ENCODE measurements at places on chromosomes 3 and 15.
A peak's percentile ranks its signal among the peaks of the same experiment; 100 is the strongest.

DNA sequence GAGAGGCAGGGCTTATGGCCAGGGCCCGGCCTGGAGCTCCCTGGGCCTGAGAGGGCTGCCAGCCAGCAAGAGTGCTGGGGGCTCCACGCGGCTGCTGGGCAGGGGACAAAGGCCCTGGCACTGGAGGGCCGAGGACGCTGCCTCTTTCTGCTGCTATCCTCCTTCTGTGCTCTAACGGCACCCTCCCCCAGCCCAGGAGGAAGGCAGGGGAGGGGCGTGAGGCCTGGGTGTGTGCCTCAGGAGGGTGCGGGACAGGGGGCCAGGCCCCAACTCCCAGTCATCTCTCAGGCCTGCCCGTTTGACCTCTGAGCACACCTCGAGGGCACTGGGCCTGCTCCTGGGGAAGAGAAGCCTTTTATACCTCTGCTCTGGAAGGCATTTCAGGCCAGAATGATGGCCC, 115.5 kb downstream of the ADCY5 start:
- no peak for DNase-seq

DNA sequence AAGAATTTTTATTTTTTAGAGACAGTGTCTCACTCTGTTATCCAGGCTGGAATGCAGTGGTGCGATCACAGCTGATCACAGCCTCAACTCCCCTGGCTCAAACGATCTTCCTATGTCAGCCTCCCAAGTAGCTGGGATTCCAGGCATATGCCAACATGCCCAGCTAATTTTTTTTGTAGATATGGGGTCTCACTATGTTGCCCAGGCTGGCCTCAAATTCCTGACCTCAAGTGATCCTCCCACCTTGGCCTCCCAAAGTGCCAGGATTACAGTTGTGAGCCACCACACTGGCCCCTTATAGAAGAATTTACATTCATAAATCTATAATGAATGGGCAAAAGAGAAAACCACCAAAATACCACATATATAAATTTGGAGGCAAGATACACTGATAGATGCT, 15.2 kb downstream of the SENP7 start:
- DNase-seq = no peak

DNA sequence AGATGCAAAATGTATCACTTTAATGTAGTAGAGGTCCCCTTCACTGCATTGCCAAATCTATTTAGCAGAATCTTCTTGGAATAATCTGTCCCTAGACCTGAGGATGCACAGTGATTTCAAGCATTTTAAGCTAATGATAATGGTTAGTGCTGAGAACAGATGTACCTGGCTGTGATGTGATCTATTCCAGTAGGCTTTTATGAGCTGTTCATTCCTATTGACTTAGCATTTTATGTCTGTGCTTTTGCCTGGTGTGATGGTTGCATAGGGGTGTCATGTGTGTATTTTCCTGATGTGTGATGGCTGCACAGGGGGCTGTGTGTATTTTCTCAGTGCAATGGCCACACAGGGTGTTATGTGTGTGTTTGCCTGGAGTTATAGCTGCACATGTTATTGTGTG, 272.9 kb downstream of the TIGIT start:
- no peak for DNase-seq

- DNase-seq = no peak
Observed at GRCh38 chr3:102132370-102132769, 283.1 kb downstream of the NFKBIZ start.

GRCh38 chr15:51355096-51355495, 13.6 kb downstream of the GLDN start:
- no peak for DNase-seq

- peak; percentile 13 for DNase-seq
Observed at GRCh38 chr15:77440378-77440999, 19.8 kb downstream of the HMG20A start.

DNA sequence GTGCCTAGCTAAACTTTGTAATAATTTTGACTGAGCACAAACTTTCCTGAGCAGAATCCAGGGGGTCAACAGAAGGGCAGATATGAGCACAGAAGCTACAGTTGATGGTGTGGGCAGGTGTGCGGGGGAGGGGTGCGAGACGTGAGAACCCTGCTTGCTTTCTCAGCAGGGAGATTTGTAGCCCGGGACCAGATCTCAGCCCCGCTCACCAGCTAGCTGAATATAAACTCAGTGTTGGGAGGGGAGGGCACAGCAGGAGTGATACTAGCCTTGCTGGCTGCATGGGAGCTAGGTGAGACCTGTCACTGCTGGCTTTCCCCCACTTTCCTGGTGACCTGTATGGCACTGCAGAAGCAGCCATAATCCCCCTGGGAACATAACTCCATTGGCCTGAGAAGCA, 83.4 kb downstream of the CLDN1 start:
- no peak for DNase-seq

- no peak for DNase-seq
Observed at GRCh38 chr3:44885618-44886017, 11.2 kb downstream of the TGM4 start.

DNA sequence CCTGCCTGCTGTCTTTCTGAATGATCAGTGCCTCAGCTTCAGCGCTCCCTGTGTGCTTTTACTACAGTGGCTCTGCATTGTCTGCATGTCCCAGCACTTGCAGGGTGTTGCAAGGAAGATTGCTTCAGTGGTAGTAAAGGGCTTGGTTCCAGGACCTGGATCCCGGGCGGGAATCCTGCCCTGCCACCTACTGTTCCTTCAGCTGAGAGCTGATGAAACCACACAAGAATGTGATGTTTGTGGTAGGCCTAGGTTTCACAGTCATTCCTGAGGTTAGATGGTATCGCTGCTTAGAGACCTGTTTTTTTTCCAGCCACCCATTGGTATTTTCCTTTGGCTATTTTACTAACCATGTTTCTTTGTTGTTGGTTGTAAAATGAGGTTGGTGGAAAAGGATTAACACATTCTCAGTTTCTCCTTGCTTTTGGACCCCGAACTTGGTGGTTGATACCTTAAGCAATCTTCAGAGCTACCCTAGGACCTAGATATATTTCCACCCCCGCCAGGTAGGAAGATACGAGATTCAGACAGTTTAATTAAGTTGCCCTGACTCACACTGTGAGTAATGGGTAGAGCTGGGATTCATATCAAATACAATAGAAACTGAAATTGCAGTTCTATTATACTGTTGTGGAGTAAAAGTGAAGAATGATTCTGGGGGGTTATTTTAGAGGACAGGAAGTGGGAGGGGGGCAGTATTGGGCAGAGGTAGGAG, 11.4 kb downstream of the GPR87 start:
- DNase-seq = peak; percentile 65

GRCh38 chr3:5485427-5485826, 297.9 kb downstream of the EDEM1 start:
- DNase-seq = no peak

- no peak for DNase-seq
Observed at GRCh38 chr3:127887321-127887720, 27.7 kb upstream of the KBTBD12 start.

GRCh38 chr15:83671603-83672002, 17.7 kb downstream of the ADAMTSL3 start:
- no peak for DNase-seq

GRCh38 chr15:39396979-39397615, 183.8 kb upstream of the THBS1 start:
- no peak for DNase-seq

GRCh38 chr3:49930922-49931321, 1.3 kb upstream of the MON1A start:
- DNase-seq = no peak

DNA sequence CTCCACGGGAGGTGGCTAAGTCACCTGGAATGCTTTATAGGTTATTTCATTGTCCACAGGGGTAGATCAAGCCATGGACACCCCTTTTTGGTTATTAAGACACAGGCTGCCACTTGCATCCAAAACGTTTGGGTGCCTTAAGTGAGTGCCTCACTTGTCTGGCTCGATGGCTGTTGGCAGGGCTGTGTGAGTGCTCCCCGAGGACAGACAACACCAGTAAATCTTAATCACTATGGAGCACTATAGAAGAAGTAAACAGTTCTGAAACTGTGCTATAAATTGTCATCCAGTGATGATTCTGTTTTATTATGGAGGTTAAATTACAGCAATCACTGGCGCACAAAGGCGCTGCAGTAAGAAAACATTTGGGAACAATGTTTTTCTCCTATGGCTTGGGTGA, 215.5 kb downstream of the CACNA2D3 start:
- DNase-seq = no peak

DNA sequence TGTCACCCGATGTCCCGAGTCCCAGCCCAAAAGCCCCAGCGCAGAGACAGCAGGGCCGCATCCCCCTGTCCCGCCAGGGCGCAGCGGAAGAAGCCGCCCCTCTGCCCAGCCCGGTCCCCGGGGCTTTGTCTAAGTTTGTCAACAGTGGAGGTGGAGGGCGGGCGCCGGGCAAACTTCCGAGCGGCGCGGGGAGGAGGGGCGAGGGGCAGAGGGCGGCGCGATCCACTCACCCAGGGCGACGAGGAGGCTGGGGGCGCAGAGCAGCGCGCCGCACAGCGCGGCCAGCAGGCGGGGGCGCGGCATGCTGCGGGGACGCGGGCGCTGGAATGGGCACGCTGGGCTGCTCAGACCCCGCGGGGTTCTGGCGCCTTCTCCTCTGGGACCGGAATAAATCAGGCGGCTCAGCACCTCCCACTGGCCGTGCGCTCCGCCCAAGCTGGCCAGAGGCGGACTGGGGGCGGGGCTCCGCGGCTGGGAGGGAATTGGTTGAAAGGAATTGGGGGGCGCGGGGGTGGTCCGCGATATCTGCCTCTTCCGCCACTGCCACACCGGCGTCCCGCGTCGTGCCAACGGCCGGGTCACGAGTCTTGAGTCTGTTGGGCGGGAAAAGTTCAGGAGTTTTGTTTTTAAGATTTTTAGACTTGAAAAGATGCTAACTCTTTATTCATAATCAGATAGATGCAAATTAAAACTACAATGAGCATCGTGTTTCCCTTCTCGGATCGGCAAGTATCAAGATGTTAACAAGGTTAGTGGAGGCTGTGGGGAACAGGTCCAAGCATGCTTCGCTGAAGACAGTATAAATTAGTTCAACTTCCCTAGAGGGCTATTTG, at the start of gene MFGE8:
Gene MFGE8, minus strand, starts transcription at position 363 of the 833 bp plus-strand sequence. Its CDS starts 60 bp downstream, at position 303.
- DNase-seq = peak; percentile 73

DNA sequence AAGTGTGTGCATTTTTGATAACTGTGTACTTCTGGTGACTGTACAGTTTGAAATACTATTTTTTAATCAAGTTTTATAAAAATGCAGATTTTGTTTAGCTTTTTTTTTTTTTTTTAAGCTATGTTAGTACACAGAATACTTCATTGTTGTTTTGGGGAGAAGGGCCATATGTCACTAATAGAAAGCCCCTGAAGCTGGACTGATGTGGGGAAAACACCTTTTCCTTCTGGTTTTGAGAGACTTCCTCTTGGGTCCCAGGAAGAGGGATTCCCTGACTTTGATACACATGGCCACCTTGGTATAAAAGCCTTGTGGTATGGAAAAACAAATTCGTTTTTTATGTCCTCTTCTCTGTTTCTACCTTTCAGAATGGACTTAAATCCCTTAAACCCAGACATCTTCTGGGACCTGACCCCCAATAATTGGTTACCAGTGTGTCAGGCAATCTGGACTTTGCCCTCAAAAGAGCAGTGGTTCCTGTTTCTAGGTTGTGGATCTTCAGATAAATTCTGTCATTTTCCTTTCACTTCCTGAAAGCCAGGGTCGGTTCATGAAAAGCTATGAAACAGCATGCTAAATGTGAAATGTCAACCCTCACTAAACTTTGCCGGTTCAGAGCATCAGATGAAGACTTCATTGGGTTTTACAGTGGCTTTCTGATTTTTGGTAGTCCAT, 31.1 kb upstream of the BLOC1S6 start:
- no peak for DNase-seq

DNA sequence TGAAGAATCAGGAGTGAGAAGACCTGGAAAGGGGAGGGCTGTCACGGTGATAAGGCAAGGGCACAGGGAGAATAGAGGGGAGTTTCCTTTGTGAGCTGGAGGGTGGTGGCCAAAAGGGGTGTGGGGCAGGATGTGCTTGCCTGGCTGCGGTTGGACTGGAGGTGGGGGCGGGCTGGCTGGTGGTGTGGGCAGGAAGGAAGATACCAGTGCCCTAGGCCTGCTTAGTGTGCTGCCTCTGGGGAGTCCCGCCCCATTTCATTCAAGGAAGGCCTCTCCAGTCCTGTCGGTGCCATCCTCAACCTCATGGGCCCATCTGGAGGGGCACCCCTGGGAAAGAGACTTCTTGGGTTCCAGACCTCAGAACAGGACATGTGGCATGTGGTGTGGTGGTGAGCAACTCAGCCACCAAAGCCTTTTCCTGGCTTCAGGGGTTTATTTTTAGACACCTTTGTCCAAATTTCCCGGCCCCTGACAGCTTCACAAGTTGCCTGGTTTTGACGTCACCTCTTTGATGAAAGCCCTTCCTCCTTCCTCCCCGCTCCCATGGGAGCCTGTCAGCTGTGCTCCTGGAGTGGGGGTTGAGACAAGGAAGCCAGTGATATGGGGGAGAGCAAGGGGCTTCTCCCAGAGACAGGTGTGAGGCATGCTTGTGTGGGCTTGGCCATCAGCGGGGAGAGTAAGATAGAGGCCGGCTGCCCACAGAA, 15.6 kb downstream of the TEX264 start:
- peak; percentile 94 for DNase-seq

- DNase-seq = no peak
Observed at GRCh38 chr15:50873935-50874361, 34.5 kb upstream of the AP4E1 start.

DNA sequence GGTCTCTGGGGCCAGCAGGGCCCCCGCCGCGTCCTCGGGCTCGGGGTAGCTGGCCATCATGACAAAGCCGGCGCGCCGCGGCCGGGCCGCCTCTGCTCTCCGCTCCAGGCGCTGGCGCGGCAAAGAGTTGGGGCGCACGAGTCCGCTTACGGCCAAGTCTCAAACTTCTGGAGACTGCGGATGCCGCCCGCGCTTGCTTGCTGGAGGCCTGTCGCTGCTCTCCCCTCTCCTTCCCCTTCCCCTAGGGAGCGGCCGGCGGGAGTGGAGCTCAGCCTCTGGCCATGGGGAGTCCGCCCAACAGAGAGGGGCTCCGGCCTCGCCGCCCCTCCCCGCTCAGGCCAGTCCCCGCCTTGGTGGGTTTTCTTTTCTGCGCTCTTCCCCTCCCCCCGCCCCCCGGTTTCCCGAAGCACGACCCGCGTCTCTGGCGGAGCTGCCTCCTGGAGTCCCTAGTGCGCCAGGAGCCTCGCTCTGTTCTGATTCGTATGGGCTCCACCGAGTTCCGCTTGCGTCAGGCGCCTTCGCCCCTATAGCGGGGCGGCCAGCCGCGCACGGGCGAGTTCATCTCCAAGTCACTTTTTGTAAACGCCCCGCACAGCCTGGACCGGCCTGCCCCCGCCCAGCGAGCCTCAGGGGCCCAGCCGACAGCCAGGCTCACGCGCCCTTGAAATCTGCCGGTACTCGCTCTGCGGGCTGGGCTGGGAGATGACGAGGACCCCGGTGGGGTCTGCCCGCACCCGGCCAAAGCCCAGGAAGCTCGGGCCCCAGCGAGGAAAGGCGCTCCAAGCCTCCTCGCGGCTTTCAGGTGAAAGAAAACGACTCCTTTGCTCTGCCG, at the start of the genes FOXL2 and FOXL2NB:
Gene FOXL2, minus strand, starts transcription at position 475 of the 832 bp plus-strand sequence. Its CDS starts 415 bp downstream, at position 60.
Gene FOXL2NB, plus strand, starts transcription at position 555 of the 832 bp plus-strand sequence. Its CDS starts 148 bp downstream, at position 703.
- peak; percentile 24 for DNase-seq

Measured in activated CD4-positive, alpha-beta T cell treated with anti-CD3 and anti-CD28 coated beads, Interleukin-2, Interleukin-6, amounts not matched to agents 100 ng/mL and 50 ng/mL, durations not matched to agents 16 hours and 8 hours (primary cell).